ENCODE measurements at places on chromosomes 12 and 14.
A peak's percentile ranks its signal among the peaks of the same experiment; 100 is the strongest.

DNA sequence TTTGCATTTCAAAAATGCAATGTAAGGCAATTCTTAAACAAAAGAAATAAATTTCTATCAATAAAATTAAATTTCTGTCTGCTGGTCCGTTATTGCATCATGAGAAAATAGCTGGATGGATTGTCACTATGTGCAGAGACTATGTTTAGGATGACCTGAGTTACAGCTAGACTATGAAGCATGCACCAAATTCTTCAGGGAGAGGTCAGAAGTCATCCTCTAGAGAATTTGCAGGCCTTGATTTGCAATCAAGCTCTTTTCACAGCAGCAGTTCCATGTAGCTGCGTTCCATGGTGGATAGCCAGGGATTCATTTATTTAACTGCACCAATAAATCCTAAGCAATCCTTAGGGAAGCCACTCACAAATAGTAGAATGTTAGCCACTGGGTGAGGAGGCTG, 253.7 kb downstream of the MSRB3 start:
- DNase-seq, result no peak
- no peaks in the 10 kb centered on the region for H3K36me3 ChIP-seq
- H3K4me1 ChIP-seq, result no peaks in the 10 kb centered on the region
- H3K27me3 ChIP-seq, result no peaks in the 10 kb centered on the region
- H3K27ac ChIP-seq, result no peak overlapping the region

GRCh38 chr14:91417983-91418386, 365 bp upstream of the CCDC88C start:
- H3K27me3 ChIP-seq, result no peaks in the 10 kb centered on the region
- peak overlapping the region; percentile 90 for H3K4me3 ChIP-seq
- H3K27ac ChIP-seq, result peak overlapping the region; percentile 96
- H3K36me3 ChIP-seq, result peaks cover 9% of the 10 kb centered on the region
- peaks cover 35% of the 10 kb centered on the region for H3K4me1 ChIP-seq

GRCh38 chr12:109385339-109386058, 37.8 kb downstream of the MYO1H start:
- H3K4me1 ChIP-seq, result peaks cover 4% of the 10 kb centered on the region
- H3K27ac ChIP-seq, result no peak overlapping the region
- H3K27me3 ChIP-seq, result peaks cover 50% of the 10 kb centered on the region
- DNase-seq, result no peak
- no peak overlapping the region for H3K4me3 ChIP-seq

DNA sequence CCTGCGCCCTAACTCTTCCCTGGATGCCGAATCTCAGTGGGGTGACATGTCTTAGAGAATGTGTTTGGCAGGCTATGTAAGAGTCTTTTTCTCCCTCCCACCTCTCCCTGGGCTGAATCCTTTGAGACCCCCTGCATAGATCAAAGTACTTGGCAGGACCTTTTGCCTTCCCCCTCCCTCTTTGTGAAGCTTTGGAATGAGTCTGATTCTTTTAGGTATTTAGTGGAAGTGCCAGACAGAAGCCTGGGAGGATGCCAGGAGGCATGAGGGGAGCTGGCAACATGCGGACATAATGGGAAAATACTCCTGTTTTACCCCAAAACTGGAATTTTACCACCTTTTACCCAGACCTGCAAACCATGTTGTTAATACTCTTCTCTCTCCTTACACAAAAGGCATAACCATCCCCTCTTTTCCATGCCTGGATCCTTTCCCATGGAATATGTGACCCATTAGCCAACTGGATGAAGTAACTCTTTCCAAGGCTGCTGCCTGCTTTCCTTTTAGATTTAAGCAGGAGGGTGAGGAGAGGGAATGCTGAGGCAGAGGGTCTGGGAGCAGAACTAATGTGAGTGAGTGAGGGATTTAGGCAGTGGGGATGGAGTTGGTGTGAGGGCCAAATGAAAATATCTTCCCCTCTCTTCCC, 41.7 kb downstream of the TTLL5 start:
- H3K27ac ChIP-seq, result no peak overlapping the region
- no peak overlapping the region for H3K4me3 ChIP-seq
- no peak for DNase-seq
- H3K36me3 ChIP-seq, result peaks cover 16% of the 10 kb centered on the region
- no peaks in the 10 kb centered on the region for H3K27me3 ChIP-seq
- peaks cover 6% of the 10 kb centered on the region for H3K4me1 ChIP-seq

DNA sequence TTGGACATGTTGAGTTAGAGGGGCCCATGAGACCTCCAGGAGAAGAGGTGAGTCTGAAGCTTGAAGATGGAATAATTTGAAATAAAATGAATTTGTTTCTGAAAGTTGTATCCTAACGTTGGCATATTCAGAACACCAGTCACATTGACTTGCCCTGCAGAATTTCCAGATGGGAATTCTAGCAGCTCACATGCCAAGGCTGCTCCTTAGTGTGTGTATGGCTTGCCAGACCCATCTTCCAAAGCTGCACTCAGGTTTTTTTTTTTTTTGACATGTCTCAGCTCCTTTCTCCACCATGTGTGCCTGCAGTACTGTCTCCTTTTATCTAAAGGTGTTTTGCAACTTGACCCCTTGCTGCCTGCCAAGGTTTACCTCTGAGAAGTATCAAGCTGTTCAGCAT, 261.9 kb downstream of the NRXN3 start:
- no peaks in the 10 kb centered on the region for H3K27me3 ChIP-seq
- DNase-seq, result no peak
- H3K4me3 ChIP-seq, result no peak overlapping the region
- H3K36me3 ChIP-seq, result no peaks in the 10 kb centered on the region
- H3K27ac ChIP-seq, result no peak overlapping the region

DNA sequence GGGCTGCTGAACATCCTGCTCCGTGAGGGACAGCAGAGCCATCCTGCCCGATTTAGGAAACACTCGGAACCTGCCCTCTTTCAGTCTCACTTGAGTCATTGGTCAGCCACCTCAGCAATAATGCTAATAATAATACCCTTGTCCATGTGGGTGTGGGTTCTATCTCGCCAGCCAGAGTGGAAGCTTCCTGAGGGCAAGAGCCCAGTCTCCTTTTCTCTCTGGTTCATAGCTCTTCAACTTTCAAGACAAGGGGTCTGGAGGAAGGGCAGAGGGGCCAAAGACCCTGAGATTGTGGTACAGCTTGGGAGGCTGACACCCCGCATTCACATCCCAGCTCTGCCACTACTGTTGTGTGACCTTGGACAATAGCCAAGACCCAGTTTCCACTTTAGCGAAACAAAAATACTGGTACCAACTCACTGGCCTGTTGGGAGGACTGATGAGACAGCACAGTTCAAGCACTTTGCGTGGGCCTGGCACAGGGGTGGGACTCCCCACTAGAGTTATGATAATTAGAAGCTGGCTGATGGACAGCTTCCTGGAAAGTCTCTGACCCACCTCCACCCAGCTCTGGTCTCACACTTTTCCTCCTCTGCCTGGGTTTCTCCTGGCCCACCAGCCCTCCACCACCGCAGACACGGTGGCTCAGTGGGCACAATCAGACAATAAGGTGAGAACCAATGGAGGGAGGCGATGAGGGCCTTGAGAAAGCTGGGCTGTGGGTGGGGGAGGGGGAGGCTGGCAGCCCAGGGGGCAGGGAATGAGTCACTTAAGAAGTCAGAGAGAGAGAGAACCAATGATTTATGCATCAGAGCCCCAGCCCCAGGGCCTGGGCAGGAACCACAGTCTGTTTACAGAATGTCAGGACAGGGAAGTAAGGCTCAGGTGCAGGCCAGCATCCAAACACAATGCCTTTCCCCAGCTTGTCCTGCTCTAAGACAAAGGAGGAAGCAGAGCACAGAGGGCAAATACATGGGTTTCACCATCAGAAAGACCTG, 9.6 kb downstream of the FAIM2 start:
- no peak overlapping the region for H3K4me3 ChIP-seq
- no peaks in the 10 kb centered on the region for H3K36me3 ChIP-seq
- DNase-seq, result no peak
- H3K27ac ChIP-seq, result no peak overlapping the region

DNA sequence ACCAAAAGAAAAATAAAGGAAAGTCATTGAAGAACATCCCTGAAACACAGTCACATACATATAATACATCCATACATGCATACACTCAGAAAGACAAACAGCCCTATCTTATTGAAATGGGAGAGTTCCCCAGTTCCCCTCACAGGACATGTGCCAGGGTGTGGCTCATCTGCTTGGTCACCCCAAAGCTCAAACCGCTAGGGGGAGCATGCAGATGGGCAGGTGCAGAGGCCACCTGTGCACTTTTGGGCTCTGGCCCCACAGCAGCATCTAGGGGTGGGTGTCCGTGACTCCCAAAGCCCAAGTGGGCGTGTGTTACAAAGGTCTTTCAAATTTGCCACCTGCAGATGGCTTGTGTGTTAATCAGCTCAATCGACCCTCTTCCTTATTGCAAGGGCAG, 75.2 kb downstream of the CMAS start:
- no peak for DNase-seq
- peaks cover 2% of the 10 kb centered on the region for H3K4me1 ChIP-seq
- peaks cover 4% of the 10 kb centered on the region for H3K36me3 ChIP-seq
- H3K27me3 ChIP-seq, result peaks cover 8% of the 10 kb centered on the region
- H3K27ac ChIP-seq, result no peak overlapping the region
- H3K4me3 ChIP-seq, result no peak overlapping the region

GRCh38 chr14:101554991-101555668, 6.2 kb upstream of the DIO3 start:
- DNase-seq, result no peak
- no peak overlapping the region for H3K27ac ChIP-seq
- no peak overlapping the region for H3K4me3 ChIP-seq
- H3K27me3 ChIP-seq, result peaks cover 60% of the 10 kb centered on the region
- H3K4me1 ChIP-seq, result peaks cover 2% of the 10 kb centered on the region

- peaks cover 33% of the 10 kb centered on the region for H3K27me3 ChIP-seq
- no peaks in the 10 kb centered on the region for H3K4me1 ChIP-seq
- H3K36me3 ChIP-seq, result peaks cover 3% of the 10 kb centered on the region
Measured at GRCh38 chr12:31517994-31518393, 72.9 kb downstream of the DENND5B start.

- peaks cover 14% of the 10 kb centered on the region for H3K27me3 ChIP-seq
- peaks cover 7% of the 10 kb centered on the region for H3K4me1 ChIP-seq
- no peak overlapping the region for H3K4me3 ChIP-seq
Measured at GRCh38 chr12:48291511-48291910, 59.2 kb downstream of the ZNF641 start.

GRCh38 chr14:54818201-54819133, 84.2 kb downstream of the GCH1 start:
- no peak overlapping the region for H3K4me3 ChIP-seq
- no peak for DNase-seq
- H3K27me3 ChIP-seq, result peaks cover 32% of the 10 kb centered on the region
- peaks cover 8% of the 10 kb centered on the region for H3K36me3 ChIP-seq
- H3K27ac ChIP-seq, result no peak overlapping the region

DNA sequence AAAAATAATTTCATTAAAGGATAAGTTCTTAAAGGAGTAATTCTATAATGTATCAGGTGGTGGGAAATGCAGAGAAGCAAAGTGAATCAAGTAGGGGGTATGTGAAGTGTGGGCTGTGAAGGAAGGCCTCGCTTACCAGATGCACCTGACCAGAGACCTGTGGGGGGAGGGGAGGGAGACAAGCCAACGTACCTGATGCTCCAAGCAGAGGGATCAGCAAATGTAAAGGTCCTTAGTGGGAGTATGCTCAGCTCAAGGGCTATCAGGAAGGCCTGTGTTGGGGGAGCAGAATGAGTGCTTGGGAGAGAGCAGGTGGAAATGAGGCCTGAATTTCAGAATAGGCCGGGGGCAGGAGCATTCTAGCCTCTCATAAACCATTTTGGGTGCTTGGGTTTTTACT, 57.1 kb downstream of the ANO4 start:
- H3K4me3 ChIP-seq, result no peak overlapping the region
- no peak for DNase-seq
- H3K27me3 ChIP-seq, result no peaks in the 10 kb centered on the region
- H3K27ac ChIP-seq, result no peak overlapping the region
- H3K36me3 ChIP-seq, result no peaks in the 10 kb centered on the region

- peaks cover 2% of the 10 kb centered on the region for H3K36me3 ChIP-seq
- H3K4me1 ChIP-seq, result no peaks in the 10 kb centered on the region
- DNase-seq, result no peak
- no peak overlapping the region for H3K27ac ChIP-seq
- no peak overlapping the region for H3K4me3 ChIP-seq
- no peaks in the 10 kb centered on the region for H3K27me3 ChIP-seq
Measured at GRCh38 chr14:80446356-80446755, 235.1 kb upstream of the DIO2 start.

- no peaks in the 10 kb centered on the region for H3K4me1 ChIP-seq
- no peaks in the 10 kb centered on the region for H3K36me3 ChIP-seq
- H3K4me3 ChIP-seq, result no peak overlapping the region
- DNase-seq, result no peak
Measured at GRCh38 chr14:72256055-72256454, 323.8 kb downstream of the RGS6 start.

DNA sequence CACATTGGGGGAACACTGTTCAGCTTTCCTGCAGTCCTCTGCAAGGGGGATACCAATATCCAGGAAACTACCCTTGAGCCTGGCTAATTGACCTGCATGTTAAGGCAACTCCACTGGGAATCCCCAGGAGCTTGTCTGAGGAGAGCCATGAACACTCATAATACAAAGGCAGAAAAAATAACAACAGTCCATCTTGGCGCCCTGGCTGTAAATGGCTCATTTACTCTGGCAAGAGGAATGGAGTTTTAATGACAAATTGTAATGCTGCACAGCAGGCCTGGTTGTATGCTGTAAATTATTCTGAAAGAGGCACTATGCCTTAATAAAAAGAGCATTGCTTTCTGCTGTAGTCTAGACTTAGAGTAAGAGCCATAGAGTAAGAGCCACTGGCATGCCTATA, 58.3 kb downstream of the SLC8A3 start:
- no peaks in the 10 kb centered on the region for H3K36me3 ChIP-seq
- no peak for DNase-seq
- H3K4me3 ChIP-seq, result no peak overlapping the region
- H3K27ac ChIP-seq, result no peak overlapping the region
- peaks cover 49% of the 10 kb centered on the region for H3K27me3 ChIP-seq

- peak overlapping the region; percentile 53 for H3K27ac ChIP-seq
- no peaks in the 10 kb centered on the region for H3K27me3 ChIP-seq
- peaks cover 20% of the 10 kb centered on the region for H3K4me1 ChIP-seq
- peak overlapping the region; percentile 83 for H3K4me3 ChIP-seq
- no peaks in the 10 kb centered on the region for H3K36me3 ChIP-seq
Measured at GRCh38 chr12:6363330-6364043, 11.9 kb downstream of the SCNN1A start.

- H3K27me3 ChIP-seq, result no peaks in the 10 kb centered on the region
- no peaks in the 10 kb centered on the region for H3K4me1 ChIP-seq
Measured at GRCh38 chr12:99713946-99714520, 66.5 kb downstream of the GARIN6 start.

DNA sequence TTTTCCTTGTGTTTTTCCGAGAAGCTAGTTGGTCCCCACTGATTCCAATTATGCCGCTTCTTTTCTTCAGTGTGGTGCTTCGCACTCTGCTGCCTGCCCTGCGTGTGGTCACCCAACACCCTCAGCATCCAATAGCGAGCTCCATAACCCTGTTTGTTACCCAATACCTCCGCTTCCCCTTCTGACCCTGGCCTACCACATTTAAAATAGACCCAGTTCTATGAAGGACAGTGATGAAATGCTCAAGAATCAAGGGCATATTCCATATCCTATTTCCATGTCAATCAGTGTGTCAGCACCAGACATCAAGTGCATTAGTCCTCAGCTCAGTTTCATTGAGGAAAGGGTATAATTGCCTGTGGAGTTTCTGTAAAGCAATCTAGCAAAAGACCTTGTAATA, 9.5 kb downstream of the NDRG2 start:
- peaks cover 4% of the 10 kb centered on the region for H3K36me3 ChIP-seq
- no peak for DNase-seq
- no peak overlapping the region for H3K4me3 ChIP-seq
- H3K4me1 ChIP-seq, result peaks cover 2% of the 10 kb centered on the region

Measured in T-helper 17 cell (primary cell).